Thyroid gland (tissue), 4 donors: ENCODE measurements at places on chromosomes 2 and 18. TPM values are rescaled to one million over a fixed set of nuclear protein-coding genes. Genes with fewer than 3 reads are reported as not detected.

DNA sequence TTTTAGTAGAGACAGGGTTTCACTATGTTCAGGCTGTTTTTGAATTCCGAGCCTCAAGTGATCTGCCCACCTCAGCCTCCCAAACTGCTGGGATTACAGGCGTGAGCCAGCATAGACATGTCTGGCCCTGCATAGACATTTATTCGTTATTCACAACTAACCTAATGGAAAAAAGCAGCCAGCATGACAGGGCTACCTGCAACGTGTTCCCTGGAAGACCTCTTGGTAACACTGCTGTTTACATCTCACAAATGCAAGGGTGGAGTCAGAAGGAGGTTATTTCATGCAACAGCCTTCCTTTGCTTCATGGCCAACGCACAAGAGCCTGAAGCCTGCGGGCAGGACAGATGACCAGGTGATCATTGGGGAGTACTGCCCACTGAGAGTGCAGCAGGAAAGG, 9.2 kb downstream of the SERPINE2 start:
- DNase-seq = no peak

DNA sequence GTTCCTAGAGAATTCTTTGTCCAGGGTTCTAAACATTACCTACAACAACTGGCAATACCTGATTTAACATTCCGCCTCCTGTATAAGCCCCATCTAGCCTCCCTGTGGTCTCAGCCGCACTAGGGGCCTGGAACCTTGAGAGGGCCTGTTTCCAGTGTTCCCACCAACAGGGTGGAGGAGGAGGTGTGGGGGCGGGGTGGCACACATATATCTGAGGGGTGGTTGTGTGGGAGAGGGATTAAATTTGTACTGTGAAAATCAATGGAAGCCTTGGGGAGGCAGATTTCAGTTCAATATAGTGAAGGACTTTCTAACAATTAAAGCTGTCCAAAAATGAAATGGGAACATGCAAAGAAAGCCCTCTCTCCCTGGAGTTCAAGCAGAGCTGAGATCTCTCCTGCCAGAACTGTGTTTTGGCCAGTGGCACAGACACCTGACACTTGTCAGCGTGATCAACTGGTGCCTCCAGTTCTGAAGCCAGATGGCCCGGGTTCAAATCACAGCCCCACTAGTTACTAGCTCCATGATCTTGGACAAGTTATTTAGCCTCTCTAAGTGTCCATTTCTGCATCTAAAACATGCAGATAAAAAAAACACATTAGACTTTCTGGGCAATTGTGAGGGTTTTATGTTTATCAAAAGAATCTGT, 17.0 kb upstream of the FZD7 start:
- no peak for DNase-seq

- DNase-seq = no peak
These were observed 279.5 kb downstream of the RND3 start for GRCh38 chr2:150207979-150208378.

DNA sequence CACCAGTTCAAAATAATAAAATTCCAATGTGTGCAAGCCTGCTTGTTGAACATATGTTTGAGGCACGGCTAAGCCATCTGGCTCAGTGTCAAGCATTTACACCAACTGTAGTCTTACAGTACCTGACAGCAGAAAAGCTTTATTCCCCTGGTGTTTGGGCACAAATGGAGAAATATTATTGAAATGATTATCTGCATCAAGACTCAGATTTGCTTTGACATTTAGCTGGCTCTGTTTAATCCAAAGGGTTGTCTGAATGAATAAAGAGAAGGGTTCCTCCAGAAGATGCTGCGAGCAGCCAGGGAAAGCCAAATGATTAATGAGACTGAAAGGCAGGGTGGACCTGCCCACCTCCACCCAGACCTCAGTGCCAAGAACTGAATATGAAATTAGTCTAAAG, 393.2 kb upstream of the GALNT5 start:
- no peak for DNase-seq

DNA sequence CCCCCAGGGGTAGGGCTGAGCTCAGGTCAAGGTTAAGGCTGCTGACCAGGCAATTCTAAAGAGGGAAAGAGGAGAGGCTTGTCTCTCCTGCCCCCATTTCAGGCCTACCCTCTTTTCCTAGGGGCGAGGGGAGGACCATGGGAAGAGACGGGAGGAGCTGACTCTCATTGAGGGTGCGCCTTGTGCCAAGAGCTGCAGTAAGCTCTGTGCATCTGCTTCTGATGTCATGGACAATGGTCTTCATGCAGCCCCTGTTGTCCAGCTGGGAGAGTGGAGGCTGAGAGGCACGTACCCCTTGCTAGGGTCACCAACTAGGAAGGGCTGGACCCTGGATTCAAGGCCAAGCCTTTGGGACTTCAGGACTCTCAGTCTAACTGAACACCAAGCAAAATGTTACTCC, 45.2 kb downstream of the PTGR3 start:
- no peak for DNase-seq

DNA sequence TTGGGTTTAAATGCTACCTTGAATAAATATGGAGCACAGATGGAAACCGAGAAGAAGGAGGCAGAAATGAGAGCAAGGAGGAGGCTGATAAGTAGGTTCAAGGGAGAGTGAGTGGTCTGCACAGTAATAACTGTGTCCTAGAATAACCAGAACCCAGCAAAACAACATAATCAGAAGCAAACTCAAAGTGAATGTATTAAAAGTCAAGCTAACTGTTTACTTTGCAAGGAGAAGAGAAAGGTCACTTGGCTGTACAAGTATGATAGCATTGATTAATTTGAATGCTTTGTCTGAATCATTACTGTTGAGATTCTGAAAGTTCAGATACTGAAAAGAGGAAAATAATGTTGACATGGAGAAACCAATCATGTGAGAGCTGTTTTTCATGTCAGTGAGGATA, 258.8 kb downstream of the PLCL1 start:
- DNase-seq = no peak

- peak; percentile 22 for DNase-seq
These were observed 54.5 kb downstream of the SCN2A start for GRCh38 chr2:165293440-165294420.

DNA sequence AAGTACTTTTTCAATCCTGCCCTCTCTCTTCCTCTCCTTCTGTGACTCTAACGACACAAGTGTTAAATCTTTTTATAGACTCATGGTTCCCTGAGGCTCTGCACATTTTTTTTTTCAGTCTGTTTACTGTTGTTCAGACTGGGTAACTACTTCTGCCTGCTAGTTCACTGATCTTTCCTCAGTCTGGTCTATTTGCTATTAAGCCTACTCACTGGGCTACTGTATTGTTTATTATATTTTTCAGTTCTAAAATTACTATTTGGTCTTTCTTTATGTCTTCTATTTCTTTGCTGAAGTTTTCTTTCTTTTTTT, 21.3 kb downstream of the PPP3R1 start:
- no peak for DNase-seq

LIMS4 gene
- not detected for total RNA-seq

MOCOS gene
- total RNA-seq = 1.0 TPM

ABHD3 gene
- total RNA-seq = 17.6 TPM
